Activated naive CD4-positive, alpha-beta T cell treated with anti-CD3 and anti-CD28 coated beads, Interleukin-2, amount 50 U/mL, for 16 hours (primary cell): ENCODE measurements at places on chromosomes 3 and 15.

DNA sequence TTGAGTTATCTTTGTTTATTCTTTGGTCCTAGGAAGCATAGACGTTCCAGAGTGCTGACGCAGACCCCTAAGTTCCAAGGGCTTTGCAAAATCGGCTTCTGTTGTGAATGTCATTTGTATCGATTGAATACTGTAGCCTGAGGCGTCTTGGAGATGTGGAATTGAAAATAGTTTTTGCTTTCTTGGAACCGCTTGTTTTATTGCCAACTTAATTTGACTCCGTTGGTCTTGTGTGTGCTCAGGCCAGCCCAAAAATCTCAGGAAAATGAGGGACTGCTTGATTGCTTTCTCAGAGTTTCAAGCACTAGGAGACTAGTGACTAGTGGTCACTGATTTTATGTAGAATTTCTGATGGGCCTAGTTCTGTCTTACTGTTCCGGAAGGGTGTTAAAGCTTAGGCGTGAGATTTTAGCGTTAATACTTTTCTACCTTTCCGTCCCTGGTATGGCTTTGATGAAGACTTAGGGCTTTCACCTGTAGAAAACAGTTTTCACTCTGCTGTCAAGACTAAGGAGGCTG, 263 bp upstream of the UTS2B start:
- no peak for DNase-seq

GRCh38 chr3:171525437-171525836, 65.2 kb upstream of the TNIK start:
- DNase-seq = no peak

DNA sequence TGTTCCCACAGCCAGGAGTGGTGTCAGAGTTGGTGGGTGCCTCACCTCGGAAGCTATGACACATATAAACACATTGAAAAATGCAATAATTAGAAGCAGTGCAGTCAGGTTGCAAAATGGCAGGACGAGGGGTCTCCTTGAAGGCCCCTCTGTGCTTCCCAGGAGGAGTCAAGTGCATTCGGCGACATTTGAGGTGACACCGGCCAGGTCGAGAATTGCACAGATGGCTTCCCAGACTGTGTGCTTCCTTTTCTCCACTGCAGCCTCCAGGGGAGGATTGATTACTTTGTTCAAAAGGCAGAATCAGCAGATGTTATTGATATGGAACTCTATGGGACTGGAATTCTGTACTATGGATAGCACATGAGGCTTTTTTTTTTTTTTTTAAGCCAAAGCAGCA, 163.2 kb downstream of the MINAR1 start:
- DNase-seq = no peak

DNA sequence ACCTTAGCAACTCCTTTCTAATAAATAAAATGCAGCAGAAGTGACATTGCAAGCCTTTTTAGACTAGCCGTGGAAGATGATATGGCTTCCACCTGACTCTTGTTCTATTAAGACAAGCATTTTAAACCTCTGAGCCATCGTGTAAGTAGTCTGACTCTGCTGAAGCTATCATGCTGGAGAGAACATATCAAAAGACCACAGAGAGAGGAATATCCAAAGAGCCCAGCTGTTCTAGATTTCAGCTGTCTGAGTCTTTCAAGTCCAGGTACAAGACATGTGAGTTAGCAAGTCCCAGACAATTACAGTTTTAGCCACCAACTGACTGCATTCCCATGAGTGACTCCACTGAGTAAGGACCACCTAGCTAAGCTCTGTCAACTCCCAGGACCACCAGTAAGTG, 517.0 kb upstream of the NAALADL2 start:
- no peak for DNase-seq

- DNase-seq = no peak
These were observed 576.7 kb downstream of the DIPK2A start for GRCh38 chr3:144548346-144548745.

GRCh38 chr15:35182841-35183479, 97.9 kb upstream of the NANOGP8 start:
- no peak for DNase-seq

DNA sequence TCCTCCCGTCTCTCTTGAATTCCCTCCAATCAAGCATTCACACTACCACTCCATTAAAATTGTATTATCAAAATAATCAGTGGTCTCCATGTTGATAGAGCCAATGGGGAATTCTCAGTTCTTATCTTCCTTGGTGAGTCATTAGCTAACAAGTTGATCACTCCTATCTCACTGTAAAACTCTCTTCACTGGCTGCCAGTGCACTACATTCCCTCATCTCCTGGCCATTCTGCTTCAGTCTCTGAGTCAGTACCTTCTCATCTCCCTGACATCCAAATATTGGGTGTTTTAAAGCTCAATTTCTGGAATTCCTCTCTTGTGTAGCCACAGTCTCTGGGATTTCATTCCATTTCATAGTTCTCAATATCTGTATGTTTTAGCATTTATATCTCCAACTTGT, 175.2 kb downstream of the ALDH1A2 start:
- no peak for DNase-seq

- no peak for DNase-seq
These were observed 83.9 kb upstream of the MYO5C start for GRCh38 chr15:52379395-52380106.

DNA sequence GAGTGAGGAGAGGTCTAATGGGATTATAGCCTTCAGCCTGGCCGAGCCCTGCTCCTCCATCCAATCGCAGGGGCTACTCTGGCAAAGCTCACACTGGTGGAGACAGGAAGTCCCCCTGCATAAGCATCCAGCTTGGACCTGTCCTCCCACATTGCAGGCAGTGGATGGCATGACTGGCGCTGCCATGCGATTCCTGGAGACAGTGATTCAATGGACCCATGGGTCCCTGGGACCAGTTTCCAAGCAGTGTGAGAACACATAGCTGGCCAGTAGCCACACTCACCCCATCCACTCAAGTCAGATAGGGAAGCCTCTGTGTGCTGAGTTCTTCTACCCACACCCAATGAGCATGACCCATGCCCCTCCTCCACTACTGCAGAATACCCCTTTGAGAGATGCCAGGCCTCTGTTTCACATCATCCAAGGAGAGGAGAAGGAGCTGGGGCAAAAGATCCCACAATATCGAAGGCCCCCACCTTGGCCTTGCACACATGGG, 18.1 kb upstream of the POC1A start:
- no peak for DNase-seq
